ENCODE measurements at places on chromosomes 2 and 18.

GRCh38 chr2:169716238-169716886, 17.3 kb upstream of the KLHL23 start:
- DNase-seq, result no peak

DNA sequence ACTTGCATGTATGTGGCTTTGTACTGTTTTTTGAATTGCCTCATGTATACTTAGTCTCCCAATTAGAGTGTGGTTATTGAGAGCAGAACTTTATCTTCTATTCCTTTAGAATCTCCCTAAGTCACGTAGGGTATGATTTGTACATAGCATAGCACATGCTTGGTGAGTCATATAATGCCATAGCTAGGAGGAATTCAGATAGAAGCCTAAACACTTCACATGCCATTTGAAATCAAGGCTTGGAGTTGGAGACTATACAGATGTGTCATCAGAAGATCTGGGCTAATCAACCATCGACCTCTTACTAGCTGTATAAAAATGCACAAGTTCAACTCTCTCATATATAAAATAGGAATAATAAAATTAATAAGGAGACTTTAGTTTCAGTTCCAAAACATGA, 222.6 kb upstream of the ST6GAL2 start:
- no peak for DNase-seq

GRCh38 chr2:136234261-136234660, 116.3 kb upstream of the CXCR4 start:
- no peak for DNase-seq

GRCh38 chr18:41134426-41134825, 820.6 kb upstream of the PIK3C3 start:
- DNase-seq, result no peak

- peak; percentile 44 for DNase-seq
Measured at GRCh38 chr18:59961070-59961469, 61.3 kb downstream of the PMAIP1 start.

- DNase-seq, result no peak
Measured at GRCh38 chr2:177031438-177032180, 181.0 kb upstream of the HNRNPA3 start.

DNA sequence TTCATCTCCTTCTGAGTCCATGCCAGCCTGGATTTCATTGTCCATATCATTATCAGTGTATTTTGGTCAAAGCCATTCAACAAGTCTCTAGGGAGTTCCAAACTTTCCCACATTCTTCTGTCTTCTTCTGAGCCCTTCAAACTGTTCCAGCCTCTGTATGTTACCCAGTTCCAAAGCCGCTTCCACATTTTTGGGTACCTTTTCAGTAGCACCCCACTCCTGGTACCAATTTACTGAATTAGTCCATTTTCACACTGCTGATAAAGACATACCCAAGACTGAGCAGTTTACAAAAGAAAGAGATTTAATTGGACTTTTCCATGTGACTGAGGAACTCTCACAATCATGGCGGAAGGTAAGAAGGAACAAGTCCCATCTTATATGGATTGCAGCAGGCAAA, 47.4 kb downstream of the TANC1 start:
- no peak for DNase-seq

DNA sequence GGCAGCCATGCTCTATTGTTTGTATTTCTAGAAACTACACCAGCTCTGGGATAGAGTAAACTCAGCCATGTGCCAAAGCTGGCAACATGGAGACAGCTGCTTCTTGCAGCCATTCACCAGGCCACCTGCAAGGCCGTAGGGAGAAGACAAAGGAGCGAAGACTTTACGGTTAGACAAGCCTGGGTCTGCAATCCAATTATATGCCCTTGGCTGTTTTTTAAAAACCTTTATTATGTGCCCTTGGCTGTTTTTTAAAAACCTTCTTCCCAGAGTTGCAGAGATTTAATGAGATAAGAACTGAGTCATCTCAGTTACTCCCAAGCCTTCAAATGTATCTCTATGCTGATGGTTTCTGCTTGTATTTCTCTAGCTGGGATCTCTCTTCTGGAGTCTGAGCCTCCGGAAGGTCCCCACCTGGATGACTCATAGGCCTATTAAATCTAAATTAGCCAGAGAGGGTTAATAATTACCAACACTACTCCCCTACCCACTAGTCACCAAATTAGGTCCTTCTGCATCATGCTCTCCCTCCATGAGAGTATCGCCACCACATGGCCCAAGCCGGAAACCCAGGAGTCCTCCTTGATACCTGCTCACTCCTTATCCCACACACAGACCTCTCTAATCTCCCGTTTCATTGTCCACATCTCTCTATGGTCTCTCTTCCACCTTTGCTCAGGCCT, 17.5 kb upstream of the DPP4 start:
- no peak for DNase-seq

DNA sequence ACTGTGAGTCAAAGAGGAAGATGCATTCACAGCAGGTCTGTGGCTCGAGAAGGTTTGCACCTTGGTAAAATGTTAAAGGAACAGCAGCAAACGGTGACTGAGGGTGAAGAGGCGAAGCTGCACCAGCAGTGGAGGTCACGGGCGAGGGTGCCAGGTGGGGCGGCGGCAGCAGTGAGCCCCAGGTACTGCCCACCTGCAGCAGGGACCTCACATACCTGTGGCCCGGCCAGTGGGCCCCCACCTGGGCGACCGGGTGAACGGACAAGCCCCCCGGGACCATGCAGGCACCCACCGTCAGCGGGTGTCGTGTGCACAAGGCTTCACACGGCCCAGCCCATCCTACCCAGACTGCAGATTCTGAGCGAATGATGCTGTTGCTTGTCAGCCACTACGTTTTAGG, 23.6 kb upstream of the KCNG2 start:
- DNase-seq, result no peak

- DNase-seq, result no peak
Measured at GRCh38 chr2:101188683-101189405, 37.7 kb upstream of the TBC1D8 start.

- DNase-seq, result no peak
Measured at GRCh38 chr2:170514140-170514539, 201.0 kb upstream of the SP5 start.

- DNase-seq, result no peak
Measured at GRCh38 chr2:98020516-98020915, 24.8 kb upstream of the TMEM131 start.

GRCh38 chr2:227179988-227180685, 15.7 kb downstream of the COL4A3 start:
- DNase-seq, result no peak

DNA sequence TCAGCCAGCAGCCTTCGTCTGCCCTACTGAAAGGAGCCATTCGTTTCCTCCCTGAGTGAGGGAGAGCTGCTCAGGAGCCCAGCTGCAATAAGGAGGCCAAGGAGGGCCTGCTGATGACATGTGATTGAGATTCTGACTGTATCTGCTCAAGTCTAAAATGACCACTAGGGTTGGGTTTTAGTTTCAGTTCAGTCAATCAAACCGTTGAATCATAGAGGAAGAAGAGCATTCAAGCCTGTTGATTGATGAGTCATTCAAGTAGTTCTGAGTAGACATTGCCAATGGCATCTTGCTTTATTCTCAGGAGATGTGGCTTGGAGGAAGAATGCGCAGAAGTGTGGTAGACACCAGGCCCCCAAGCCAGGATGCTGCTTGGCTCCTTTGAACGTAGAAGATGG, 19.9 kb upstream of the BCL2L11 start:
- DNase-seq, result peak; percentile 54

DNA sequence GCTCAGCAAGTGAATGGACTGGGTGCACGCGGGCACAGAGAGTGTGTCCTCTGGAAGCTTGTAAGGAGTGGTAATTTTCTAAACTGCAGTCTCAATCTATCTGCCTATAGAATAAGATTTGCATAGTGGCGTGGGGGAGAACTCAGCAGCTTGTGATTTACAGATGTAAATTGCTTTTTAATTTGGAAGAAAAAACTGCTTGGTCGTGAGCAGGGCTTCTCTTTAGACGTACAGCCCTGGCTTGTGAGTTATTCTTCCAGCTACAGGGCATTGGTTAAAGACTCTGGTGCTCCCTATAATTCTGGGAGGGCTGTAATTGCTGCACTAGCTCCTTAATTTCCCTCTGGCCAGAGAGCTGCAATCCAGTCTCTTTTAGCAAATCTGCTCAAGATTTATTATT, 84.9 kb downstream of the MARCO start:
- DNase-seq, result no peak

- DNase-seq, result no peak
Measured at GRCh38 chr2:227406177-227407031, 18.7 kb upstream of the SCYGR1 start.

GRCh38 chr2:64273524-64274398, 129.5 kb upstream of the PELI1 start:
- DNase-seq, result no peak

- no peak for DNase-seq
Measured at GRCh38 chr2:54772110-54772509, 48.6 kb downstream of the EML6 start.

Measured in GM06990 (cell line).